ENCODE measurements at places on chromosomes 6 and 20.

DNA sequence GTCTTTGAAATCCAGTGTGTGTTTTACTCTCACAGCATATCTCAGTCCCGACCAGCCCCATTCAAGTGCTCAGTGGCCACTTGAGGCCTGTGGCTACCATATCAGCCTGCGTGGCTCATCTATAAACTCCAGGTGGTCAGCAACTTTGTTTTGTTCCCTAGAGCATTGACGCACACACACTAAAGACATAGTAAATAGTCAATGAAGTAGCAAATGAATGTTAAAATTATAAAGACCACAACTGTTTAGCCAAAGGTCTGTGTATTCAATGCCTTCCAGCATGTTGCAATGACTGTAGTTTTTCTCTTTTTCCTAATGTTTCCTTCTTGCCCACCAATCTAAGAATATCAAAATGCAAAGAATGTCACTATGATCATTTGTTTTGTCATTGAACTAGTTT lies 238.2 kb upstream of the ZNF217 start:
- DNase-seq = no peak

DNA sequence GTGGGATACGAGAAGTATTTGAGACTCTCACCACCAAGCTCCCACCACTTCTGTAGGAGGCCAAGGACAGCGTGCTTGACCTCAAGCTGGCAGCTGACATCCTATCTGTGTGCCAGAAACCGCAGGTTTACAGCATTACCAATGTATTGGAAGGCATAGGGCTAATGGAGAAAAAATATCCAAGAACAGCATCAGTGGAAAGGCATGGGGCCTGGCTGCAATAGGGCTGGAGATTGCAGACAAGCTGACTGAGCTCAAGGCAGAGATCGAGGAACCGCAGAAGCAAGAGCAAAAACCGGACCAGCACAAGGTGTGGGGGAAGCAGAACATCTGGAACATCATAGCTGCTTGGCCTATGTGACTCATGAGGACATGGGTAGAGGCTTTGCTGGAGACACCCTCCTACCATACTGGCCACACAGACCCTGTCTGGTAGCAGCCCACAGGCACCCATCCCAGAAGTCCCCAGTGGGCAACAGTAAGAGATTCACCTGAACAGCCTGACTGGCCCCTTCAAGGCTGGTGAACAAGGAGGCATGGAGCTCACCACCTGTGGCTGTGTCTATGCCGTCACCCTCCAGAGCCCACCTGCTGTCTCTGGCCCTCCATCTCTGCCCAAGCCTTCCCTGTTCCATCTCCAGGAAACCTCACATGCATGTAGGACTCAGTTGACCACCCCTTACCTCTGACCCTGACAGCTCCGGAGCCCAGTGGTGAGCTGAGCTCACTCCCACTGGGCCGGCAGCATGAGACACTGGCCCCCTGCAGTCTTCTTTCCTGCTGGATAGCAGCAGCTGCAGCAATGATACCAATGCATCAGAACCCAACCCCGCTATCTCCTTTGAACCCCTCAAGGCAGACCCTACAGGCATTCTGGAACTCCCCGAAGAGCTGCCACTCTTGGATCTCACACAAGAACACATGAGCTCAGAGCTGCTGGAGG lies 171.1 kb downstream of the KIF6 start:
- no peak for DNase-seq

GRCh38 chr20:63704749-63705117 lies 3.0 kb downstream of the ARFRP1 start:
- no peak for DNase-seq

DNA sequence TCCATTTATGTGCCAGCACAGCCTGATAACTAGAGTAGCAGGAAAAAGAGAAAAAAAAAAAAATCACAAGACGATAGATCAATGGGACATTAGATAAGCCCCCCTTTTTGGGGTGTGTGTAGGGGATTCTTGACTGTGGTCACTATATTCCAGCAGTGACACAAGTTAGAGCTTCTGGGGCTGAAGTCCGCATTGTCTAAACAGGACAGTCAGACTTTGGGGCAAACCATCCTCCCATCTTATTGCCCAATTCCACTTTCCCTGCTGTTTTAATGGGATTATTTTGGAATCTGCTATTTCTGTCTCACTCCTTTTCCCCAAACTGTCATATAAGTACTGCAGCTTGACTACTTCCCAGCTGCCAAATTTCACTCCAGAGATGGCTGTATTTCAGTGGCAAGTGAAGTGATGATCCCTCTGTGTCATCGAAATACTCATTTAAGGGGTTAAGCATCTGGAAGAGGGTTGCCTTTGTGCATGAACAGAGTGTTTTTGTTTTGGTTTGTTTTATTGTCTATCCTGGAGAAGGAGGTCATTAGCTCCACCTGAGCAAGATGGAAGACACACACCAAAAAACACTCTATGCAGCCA lies 182.5 kb downstream of the ATXN1 start:
- DNase-seq = no peak

- peak; percentile 59 for DNase-seq
These were observed 28.9 kb upstream of the CCR6 start for GRCh38 chr6:167093922-167094432.

- DNase-seq = no peak
These were observed 271.3 kb downstream of the KIF16B start for GRCh38 chr20:16301986-16302385.

- no peak for DNase-seq
These were observed 13.7 kb upstream of the BLCAP start for GRCh38 chr20:37541326-37541725.

- no peak for DNase-seq
These were observed 173.7 kb downstream of the CLVS2 start for GRCh38 chr6:123169774-123170095.

- DNase-seq = no peak
These were observed 135.3 kb downstream of the ARID1B start for GRCh38 chr6:156912431-156912830.

GRCh38 chr6:54112151-54112650 lies 958 bp downstream of the MLIP start:
- no peak for DNase-seq

GRCh38 chr20:36644032-36644705 lies 1.8 kb downstream of the SLA2 start:
- DNase-seq = peak; percentile 53

DNA sequence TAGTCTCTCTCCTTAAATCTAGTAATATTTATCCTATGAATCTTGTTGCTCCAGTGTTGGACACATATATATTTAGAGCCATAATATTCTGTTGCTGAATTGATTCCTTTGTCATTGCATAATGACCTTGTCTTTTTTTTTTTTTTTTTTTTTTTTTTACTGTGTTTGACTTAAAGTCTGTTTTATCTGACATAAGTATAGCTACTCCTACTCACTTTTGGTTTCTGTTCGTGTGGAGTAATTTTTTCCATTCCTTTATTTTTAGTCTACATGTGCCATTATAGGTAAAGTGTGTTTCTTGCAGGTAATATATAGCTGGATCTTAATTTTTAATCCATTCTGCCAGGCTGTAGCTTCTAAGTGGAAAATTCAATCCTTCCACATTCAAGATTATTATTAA lies 166.5 kb downstream of the GMDS start:
- no peak for DNase-seq

GRCh38 chr20:23374441-23374840 lies 12.5 kb downstream of the GZF1 start:
- DNase-seq = no peak

- DNase-seq = no peak
These were observed 44.0 kb downstream of the UST start for GRCh38 chr6:148790817-148791216.

DNA sequence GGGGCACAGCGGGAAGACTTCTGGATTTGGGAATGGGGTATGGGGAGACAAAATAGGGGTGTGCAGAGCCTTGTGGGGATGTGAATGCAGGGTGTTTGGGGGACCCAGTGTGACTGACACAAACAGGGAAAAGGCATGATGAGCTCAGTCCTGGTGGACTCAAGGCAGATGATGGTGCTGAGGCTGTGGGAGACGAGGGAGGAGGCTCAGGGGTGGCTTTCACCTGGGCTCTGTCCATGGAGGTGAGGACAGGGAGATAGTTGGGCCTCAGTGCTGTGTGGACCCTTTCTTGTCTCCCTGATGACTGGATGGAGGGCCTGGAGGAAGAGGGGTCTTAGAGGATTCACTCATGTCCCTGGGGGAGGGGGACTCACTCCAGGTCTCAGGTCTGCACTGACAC lies 26.2 kb upstream of the MICB start:
- DNase-seq = no peak

GRCh38 chr6:159718634-159719033 lies 8.7 kb upstream of the WTAP start:
- DNase-seq = no peak

DNA sequence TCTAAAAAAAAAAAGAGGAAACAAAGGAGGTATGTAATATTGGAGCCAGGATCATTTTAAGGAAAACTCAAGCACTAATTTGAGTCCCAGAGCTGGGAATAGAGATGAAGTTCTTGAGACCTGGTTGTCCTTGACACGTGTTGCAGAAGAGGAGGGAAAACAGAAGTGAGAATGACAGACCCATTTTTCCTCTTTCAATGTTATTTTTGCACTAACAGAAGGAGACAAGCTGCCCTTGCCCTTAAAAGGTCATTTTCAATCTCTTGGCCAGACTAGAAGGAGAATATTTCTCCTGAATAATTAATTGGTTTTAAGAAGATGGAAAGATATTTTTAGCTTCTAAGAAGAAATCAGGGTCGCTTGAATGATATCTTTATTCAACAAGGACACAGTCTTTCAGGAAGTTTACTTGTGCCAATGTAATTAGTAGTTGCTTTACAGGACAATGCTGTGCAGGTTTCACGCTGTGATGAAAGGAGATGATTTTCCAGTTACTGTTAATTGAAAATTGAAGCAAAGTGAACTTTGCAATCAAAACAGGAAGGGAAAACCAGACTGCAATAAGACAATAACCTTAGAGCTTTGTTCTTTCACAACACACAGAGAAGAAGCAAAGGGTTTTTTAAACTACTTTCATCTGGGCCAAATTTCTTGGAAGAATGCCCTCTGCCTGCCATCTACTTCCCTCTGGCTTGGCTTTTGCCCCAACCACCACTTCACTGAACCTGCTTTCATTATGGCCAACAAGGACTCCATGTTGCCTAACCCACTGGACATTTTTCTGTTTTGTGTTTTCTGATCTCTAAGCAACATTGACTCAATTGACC lies 107.8 kb upstream of the SHLD1 start:
- no peak for DNase-seq

GRCh38 chr20:8194721-8195120 lies 62.7 kb downstream of the PLCB1 start:
- no peak for DNase-seq

All from stimulated activated CD4-positive, alpha-beta T cell treated with anti-CD3 and anti-CD28 coated beads, Interleukin-12 subunit alpha, Interleukin-12 subunit beta, amount 100 ng/mL, for 4 hours (primary cell).